Thoracic aorta (tissue), 2 donors: ENCODE measurements at places on chromosomes 4 and X. TPM values are rescaled to one million over a fixed set of nuclear protein-coding genes. Genes with fewer than 3 reads are reported as not detected.

CXCL3 gene
- total RNA-seq, result 4.9 TPM

- peaks cover 15% of the 10 kb centered on the region for H3K4me1 ChIP-seq
- no peak for DNase-seq
- no peaks in the 10 kb centered on the region for H3K27me3 ChIP-seq
- H3K4me3 ChIP-seq, result no peak overlapping the region
- H3K27ac ChIP-seq, result no peak overlapping the region
Measured at GRCh38 chr4:3302173-3302785, 9.5 kb downstream of the RGS12 start.

DNA sequence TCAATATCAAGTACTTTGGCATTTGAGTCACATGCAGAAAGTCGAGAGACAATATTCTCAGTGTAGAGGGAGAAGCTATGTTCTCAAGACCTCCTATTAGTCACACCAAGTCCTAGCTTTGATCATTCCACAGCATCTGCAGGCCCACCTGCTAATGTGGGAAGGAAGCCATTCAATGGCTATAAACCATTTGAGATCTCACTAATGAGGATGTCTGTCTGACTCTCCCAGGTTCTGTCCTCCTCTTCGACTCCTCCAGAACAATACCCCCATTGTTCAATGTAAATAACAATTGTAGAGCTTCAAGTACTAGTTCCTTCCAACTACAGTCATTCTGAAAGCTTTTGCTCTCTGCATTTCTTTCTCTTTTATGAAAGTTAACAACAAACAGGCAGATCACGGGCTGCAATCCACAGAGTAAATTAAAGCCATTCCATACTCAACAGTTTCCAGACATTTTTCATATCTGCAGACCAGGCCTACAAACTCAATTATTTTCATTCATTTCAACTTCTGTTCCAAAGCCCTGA is 140.2 kb upstream of the EDNRA start:
- no peaks in the 10 kb centered on the region for H3K4me1 ChIP-seq
- no peak overlapping the region for H3K4me3 ChIP-seq
- DNase-seq, result no peak
- H3K27me3 ChIP-seq, result no peaks in the 10 kb centered on the region

DNA sequence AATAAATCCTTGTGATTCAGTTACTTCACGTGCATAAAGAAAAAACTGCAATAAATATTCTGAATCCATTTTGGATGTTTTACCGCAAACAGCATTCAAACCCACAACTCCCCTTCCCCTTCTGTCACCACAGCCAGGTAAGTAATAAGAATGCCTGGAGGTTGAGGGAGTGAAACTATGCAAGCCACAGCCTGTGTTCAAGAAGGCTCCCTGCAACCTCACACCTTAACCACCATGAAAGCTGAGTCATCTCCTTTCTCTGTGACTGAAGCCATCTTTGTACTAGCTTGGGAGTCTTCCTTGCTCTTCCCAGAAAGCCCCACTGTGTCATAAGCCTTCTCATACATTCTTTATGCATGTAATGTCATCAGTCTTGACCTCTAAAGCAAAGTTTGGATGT is 297.0 kb upstream of the PUDP start:
- no peaks in the 10 kb centered on the region for H3K27me3 ChIP-seq
- no peak overlapping the region for H3K27ac ChIP-seq
- H3K4me3 ChIP-seq, result no peak overlapping the region
- H3K4me1 ChIP-seq, result no peaks in the 10 kb centered on the region
